ENCODE measurements at places on chromosomes 6 and 20.

GRCh38 chr6:20203561-20204511 lies 8.4 kb downstream of the MBOAT1 start:
- no peak for DNase-seq

DNA sequence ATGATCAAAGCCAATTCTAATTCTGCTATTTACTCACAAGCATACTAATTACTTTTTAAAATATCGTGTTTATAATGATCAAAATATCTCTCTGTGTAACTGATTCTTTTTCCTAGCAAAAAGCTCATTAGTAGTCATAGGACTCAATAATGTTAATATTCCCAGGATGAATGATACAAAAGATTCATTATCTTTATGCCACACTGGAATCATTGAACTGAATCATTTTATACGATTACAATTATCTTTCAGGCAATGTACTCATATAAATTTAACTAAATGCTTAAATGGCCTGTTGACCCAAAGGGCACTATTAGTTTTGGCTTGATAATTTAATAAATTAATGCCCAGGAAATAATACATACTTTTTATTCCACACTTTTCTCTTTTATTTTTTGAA lies 96.3 kb downstream of the EYS start:
- no peak for DNase-seq

GRCh38 chr6:167151648-167152047 lies 6.1 kb downstream of the GPR31 start:
- DNase-seq: no peak

DNA sequence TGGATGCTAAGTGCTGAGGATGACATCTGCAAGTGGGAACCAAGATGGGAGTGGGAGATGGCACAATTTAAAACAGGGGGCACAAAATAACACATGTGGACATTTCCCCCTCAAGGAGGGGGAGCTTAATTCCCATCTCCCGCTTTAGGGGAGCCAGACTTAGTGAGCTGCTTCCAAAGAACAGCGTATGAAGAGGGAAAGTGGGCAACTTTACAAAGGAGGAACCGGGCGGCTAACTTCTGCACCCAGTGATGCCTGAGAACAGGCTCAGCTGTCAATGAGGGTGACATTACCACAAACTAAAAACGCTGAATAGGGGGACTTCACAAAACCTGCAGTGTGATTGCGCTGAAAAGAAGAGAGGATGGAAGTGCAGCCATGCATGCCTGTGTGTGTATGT lies 95.5 kb upstream of the NXT1 start:
- DNase-seq: no peak

- DNase-seq: no peak
These were observed 374.1 kb downstream of the CD109 start for GRCh38 chr6:74070091-74070490.
